ENCODE measurements at places on chromosomes 5 and 9. TPM values are rescaled to one million over a fixed set of nuclear protein-coding genes. Genes with fewer than 3 reads are reported as not detected.

Gene CDC23
- total RNA-seq: 35.9 TPM

Gene SLIT3
- total RNA-seq: under 0.01 TPM

Gene SPINK1
- total RNA-seq: not detected

Gene HMGXB3
- total RNA-seq: 51.5 TPM

Gene FABP6
- not detected for total RNA-seq

Gene TTLL11
- 1.5 TPM for total RNA-seq

Gene POLK
- 47.6 TPM for total RNA-seq

Gene C1QTNF2
- not detected for total RNA-seq

Gene MAP1B
- 35.5 TPM for total RNA-seq

Gene DPM2
- 6.2 TPM for total RNA-seq

Gene GPR150
- not detected for total RNA-seq

Gene NIPAL4
- total RNA-seq: not detected
